ENCODE measurements at places on chromosomes 4 and X.

DNA sequence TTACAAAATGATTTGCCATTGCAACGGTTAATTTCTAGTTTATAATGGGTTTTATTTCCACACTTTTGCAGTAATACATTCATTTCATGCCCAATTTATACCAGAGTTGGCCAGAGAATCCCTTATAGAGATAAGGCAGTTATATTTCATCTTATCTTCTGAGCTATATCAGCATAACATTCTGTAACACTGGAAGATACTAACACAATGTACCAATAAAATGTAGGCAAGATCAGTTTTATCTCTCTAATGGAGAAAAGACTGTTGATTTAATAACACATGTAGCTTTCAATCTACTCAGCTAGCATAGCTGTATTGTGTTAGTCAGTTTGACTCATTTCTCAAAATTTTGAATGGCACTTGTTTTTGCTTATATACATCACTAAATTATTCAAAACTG is 738.6 kb downstream of the TRAM1L1 start:
- DNase-seq, result no peak

GRCh38 chrX:103360092-103360491 is 3.8 kb downstream of the TCEAL9 start:
- no peak for DNase-seq

GRCh38 chr4:100494166-100494565 is 23.7 kb downstream of the EMCN start:
- DNase-seq, result no peak

- no peak for DNase-seq
These were observed 137.1 kb upstream of the TBL1X start for GRCh38 chrX:9327747-9328145.

DNA sequence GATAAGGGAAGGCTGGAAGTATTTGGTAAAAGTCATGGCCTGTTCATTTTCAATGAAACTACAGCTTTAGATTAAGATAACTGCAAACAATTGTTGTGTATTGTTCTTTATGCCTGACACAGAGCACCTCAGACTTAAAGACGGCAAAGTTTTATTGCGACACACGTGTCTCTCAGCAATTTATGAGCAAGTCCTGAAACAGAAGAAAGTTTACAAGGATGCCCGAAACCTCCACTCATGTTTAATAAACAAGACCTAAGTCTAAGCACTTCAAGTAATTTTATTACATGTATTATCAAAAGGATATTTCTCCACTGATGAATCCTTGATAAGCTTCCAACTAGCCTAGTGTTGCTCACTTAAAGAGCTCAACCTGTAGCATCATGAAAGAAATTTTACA is 51.0 kb downstream of the DHX15 start:
- no peak for DNase-seq

GRCh38 chr4:101795704-101796103 is 5.2 kb downstream of the BANK1 start:
- DNase-seq, result no peak

DNA sequence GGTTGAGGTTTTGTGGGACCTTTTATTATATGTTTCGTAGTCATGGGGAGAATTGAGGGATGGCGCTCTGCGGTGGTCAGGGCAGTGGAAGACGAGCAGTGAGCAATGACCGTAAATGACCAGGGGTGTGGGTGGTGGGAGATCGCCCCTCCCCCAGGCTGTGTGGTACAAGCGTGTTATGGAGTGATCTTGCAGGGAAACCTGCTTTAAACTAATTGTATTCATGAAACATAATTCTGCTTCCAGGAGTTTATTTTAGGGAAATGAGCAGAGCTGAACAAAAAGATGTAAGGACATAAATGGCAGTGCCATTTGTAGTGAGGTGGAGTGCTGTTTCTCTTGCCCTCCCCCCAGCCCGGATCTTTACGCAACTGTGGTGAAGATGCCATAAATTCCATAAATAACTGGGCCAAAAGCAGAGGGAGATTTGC is 20.2 kb downstream of the GYG2 start:
- DNase-seq, result no peak

GRCh38 chr4:65250916-65251315 is 419.4 kb downstream of the EPHA5 start:
- DNase-seq, result no peak

GRCh38 chr4:54607521-54607920 is 50.2 kb upstream of the KIT start:
- no peak for DNase-seq
